CD4-positive, alpha-beta T cell (primary cell): ENCODE measurements at places on chromosomes 6 and 20.
A peak's percentile ranks its signal among the peaks of the same experiment; 100 is the strongest.

- H3K27ac ChIP-seq = no peak overlapping the region
- H3K4me3 ChIP-seq = no peak overlapping the region
- no peak for DNase-seq
- H3K27me3 ChIP-seq = peaks cover 38% of the 10 kb centered on the region
- H3K4me1 ChIP-seq = peaks cover 2% of the 10 kb centered on the region
These were observed 5.9 kb upstream of the CPXM1 start for GRCh38 chr20:2806351-2806701.

DNA sequence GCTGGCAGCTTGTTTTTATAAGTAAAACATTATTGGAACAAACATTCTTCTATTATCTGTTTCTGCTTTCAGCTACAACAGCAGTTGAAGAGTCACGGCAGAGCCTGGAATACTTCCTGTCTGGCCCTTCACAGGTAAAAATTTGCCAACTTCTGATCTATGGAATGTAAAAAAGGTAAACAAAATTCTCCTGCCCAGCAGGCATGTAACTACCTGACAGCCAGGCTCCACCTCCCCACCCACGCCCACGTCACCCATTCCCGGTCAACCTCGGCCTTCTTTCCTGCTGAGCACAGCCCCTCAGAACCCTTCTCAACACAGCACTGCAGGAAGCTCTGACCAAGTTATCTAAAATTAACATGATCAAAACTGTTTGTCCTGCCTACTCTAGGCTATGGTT is 166.0 kb downstream of the DLL1 start:
- H3K4me1 ChIP-seq = no peaks in the 10 kb centered on the region
- no peaks in the 10 kb centered on the region for H3K36me3 ChIP-seq
- H3K27me3 ChIP-seq = no peaks in the 10 kb centered on the region
- no peak for DNase-seq

GRCh38 chr6:93419304-93420162 is at the start of gene EPHA7:
EPHA7 (minus strand) TSS chr6:93419559; CDS start chr6:93419341, 218 bp downstream.
- H3K36me3 ChIP-seq = no peaks in the 10 kb centered on the region
- H3K27me3 ChIP-seq = peaks cover 64% of the 10 kb centered on the region
- H3K27ac ChIP-seq = no peak within 1 kb of the TSS
- H3K4me3 ChIP-seq = peak within 1 kb of the TSS; percentile 30
- DNase-seq = no peak
- peaks cover 15% of the 10 kb centered on the region for H3K4me1 ChIP-seq

DNA sequence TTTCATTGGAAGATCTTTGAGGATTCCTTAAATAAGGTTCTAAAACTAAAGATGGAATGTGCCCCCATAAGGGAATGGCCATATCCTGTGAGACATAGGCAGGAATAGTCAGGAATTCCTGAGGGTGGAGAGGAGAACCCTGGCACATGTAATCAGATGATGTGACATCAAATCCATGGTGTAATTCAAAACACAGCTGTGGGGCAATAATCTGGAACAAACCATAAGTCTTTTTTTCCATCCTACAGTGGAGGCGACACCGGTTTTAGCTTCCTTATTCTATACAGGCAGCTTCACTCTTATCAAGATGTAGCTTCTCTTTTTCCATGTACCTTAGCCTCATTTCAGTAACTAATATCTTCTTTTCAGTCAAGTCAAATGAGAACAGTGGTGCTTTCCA is 133.6 kb upstream of the CITED2 start:
- no peaks in the 10 kb centered on the region for H3K36me3 ChIP-seq
- no peak overlapping the region for H3K4me3 ChIP-seq
- no peaks in the 10 kb centered on the region for H3K4me1 ChIP-seq
- H3K27me3 ChIP-seq = no peaks in the 10 kb centered on the region
- DNase-seq = no peak

DNA sequence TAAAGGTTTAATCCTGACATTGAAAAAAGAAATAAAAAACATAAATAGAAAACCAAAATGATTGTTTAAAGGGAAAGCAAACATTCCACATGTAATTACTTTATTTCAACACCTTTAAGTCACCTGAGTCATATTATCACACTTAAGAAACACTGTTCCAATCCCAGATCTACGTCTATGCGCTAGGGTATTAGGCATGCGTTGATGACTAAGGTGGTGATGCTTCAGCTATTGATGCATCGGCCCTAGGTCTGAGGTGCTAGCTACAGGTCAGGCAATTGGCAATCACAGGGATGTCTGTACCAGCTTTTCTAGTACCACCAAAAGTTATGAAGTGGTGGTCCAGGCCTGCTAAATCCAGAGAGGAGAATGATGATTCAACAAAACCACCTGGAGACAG is 97.7 kb upstream of the BCLAF1 start:
- no peak overlapping the region for H3K4me3 ChIP-seq
- no peaks in the 10 kb centered on the region for H3K4me1 ChIP-seq
- H3K36me3 ChIP-seq = no peaks in the 10 kb centered on the region
- H3K27me3 ChIP-seq = no peaks in the 10 kb centered on the region
- DNase-seq = no peak

GRCh38 chr6:36019167-36019566 is 5.3 kb downstream of the SLC26A8 start:
- peaks cover 2% of the 10 kb centered on the region for H3K4me1 ChIP-seq
- no peak overlapping the region for H3K4me3 ChIP-seq
- peaks cover 13% of the 10 kb centered on the region for H3K27me3 ChIP-seq
- H3K36me3 ChIP-seq = no peaks in the 10 kb centered on the region
- DNase-seq = no peak

DNA sequence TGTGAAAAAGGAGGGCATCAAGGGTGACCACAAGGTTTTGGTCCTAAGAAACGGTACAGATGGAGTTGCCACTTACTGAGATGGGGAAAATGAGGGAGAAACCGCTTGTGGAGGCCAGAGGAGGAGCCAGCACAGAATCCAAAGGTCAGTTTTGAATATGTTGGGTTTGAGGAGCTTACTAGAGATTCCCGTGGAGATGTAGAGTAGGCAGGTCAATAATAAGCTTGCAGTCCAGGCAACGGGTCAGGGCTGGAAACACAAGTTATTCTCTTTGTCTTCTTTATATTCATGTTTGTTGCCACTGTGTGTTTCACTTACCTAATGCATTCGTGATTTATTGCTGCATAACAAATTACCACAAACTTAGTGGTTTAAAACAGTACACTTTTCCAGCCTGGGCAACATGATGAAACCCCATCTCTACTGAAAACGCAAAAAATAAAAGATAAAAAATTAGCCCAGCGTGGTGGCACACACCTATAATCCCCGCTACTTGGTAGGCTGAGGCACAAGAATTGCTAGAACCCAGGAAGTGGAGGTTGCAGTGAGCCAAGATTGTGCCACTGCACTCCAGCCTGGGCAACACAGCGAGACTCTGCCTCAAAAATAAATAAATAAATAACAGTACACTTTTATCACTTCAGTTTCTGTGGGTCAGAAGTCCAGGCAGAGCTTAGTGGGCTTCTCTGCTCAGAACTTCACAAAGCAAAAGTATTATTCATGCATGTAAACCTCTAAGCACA is 2.7 kb upstream of the BTN3A2 start:
- H3K27me3 ChIP-seq = no peaks in the 10 kb centered on the region
- H3K36me3 ChIP-seq = no peaks in the 10 kb centered on the region
- no peak overlapping the region for H3K4me3 ChIP-seq
- H3K4me1 ChIP-seq = peaks cover 38% of the 10 kb centered on the region
- DNase-seq = no peak

DNA sequence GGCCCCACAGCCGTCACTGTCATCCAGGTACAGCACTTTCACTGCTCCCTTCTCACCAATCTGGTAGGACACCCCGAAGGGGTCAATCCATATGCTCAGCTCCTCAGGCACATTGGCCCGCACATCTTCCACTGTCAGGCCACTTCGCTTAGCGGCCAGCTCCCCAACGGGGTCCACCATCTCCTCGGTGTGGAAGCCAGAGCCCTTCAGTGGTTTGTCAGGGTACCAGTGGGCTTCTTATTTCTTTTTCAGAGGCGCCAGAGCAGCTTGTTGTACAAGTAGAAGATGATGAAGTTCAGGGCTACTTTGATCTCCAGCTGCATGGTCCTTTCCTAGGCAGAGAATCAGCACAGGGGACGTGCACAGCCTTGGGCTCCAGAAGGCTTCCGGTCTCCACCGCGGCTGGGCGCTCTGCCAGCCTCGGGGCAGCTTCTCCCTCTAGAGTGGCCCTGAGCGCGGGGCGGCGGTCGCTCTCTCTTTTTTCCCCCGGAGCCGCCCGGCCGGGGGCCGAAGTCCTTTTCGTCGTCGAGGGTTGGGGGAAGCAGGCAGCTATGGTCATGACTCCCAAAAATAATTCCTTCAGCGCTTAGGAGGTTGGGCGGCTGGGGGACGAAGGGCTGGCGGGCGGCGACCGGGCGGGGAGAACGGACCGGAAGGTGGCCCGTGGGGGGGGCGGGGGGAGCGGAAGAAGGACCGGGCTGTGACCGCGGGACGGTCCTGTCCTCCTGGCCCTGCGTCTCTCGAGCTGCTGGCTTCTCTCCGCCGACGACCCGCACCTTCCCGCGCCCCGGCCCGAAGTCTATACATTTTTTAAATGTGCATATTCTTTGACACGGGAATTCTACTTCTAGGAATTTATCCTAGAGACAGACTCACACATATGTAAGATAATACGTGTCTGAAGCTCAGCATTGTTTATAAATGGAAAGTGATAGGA is 6.5 kb upstream of the ZSCAN9 start:
- DNase-seq = no peak
- H3K27ac ChIP-seq = no peak overlapping the region
- peak overlapping the region; percentile 52 for H3K4me3 ChIP-seq
- H3K36me3 ChIP-seq = no peaks in the 10 kb centered on the region
- peaks cover 69% of the 10 kb centered on the region for H3K27me3 ChIP-seq

GRCh38 chr6:168496139-168496996 is 55.4 kb downstream of the SMOC2 start:
- no peak overlapping the region for H3K4me3 ChIP-seq
- H3K27me3 ChIP-seq = no peaks in the 10 kb centered on the region

DNA sequence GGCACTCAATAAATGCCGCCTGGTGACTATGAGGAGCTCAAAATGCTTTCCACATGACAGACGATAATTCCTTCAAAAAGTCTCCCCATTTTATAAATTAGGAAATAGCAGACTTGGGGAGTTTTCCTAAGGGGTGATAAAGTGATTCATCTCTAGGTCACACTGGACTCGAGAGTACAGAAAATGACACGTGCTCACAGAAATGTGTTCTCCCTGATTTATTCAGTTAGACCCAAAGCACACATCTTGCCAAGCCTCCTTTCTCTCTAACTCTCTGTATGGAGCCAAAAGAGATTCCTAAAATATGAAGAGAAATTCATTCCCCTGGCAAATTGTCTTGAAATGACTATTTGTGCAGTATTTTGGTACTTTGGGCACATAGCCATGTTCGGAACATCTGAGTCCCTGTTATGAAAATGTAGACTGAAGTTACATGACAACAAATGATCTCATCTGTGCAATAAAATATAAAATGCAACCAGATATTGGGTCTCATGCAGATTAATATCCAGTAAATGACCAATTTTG is 381.1 kb downstream of the TFAP2B start:
- H3K36me3 ChIP-seq = no peaks in the 10 kb centered on the region
- DNase-seq = no peak
- H3K4me1 ChIP-seq = no peaks in the 10 kb centered on the region
- no peak overlapping the region for H3K4me3 ChIP-seq
- no peak overlapping the region for H3K27ac ChIP-seq
